ENCODE measurements at places on chromosomes 2 and 18. TPM values are rescaled to one million over a fixed set of nuclear protein-coding genes. Genes with fewer than 3 reads are reported as not detected.

GRCh38 chr2:239499726-239500573 is 99.1 kb upstream of the HDAC4 start:
- no peak for DNase-seq

GRCh38 chr2:48469731-48470130 is 60.2 kb upstream of the STON1 start:
- no peak for DNase-seq

- DNase-seq, result no peak
Measured at GRCh38 chr2:64470071-64470470, 16.1 kb downstream of the LGALSL start.

Gene ALPI
- total RNA-seq, result not detected

Gene CPO
- 0.33 TPM for total RNA-seq

DNA sequence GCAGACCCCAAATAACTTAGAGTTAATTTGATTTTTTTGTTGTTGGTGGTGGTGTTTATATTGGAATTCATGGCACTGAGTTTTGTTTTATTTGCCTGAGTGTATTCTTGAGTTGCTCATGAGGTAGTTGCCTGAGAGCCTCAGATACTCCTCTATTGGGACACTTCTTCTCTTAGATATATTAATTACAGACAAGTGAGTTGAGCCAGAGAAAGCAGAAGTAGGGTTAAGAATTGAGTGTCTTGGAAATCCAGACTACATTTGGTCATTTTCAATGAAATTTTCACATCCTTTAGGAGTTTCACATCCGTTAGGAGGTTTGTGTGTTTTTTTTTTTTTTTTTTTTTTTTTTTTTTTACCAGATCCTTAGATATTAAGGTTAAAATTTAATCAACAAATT is 29.0 kb downstream of the FMNL2 start:
- no peak for DNase-seq

- DNase-seq, result no peak
Measured at GRCh38 chr2:226427538-226428307, 371.9 kb downstream of the IRS1 start.

Gene PTPRN
- 8.0 TPM for total RNA-seq

GRCh38 chr2:190123956-190124355 is 61.4 kb upstream of the MSTN start:
- DNase-seq, result no peak

Gene ELOA2
- not detected for total RNA-seq

- no peak for DNase-seq
Measured at GRCh38 chr18:77098029-77098428, 34.6 kb downstream of the MBP start.

- no peak for DNase-seq
Measured at GRCh38 chr2:30872797-30873196, 65.6 kb upstream of the CAPN13 start.

Gene TANC1
- total RNA-seq, result 62.7 TPM

DNA sequence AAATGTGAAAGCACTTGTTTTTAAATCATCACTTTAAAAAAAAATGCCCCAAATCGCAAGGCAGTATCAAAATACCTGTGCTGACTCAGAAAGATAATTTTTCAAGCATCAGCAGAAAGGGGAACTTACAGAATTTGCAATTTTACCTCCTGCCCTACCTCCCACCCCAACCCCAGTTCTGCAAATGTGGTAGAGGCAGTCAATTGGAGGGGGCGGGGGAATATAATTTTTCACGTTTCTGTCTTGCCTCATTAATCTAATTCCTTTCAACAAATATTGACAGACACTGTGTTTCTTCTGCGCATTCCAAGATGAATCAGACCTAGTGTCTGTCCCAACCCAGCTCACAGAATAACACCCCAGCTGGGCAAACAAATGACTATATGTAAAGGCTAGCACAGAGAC is 76.8 kb downstream of the ALPK2 start:
- DNase-seq, result no peak

GRCh38 chr2:208092093-208092832 is 32.1 kb downstream of the CRYGD start:
- DNase-seq, result no peak

Gene DSG1
- total RNA-seq, result not detected

DNA sequence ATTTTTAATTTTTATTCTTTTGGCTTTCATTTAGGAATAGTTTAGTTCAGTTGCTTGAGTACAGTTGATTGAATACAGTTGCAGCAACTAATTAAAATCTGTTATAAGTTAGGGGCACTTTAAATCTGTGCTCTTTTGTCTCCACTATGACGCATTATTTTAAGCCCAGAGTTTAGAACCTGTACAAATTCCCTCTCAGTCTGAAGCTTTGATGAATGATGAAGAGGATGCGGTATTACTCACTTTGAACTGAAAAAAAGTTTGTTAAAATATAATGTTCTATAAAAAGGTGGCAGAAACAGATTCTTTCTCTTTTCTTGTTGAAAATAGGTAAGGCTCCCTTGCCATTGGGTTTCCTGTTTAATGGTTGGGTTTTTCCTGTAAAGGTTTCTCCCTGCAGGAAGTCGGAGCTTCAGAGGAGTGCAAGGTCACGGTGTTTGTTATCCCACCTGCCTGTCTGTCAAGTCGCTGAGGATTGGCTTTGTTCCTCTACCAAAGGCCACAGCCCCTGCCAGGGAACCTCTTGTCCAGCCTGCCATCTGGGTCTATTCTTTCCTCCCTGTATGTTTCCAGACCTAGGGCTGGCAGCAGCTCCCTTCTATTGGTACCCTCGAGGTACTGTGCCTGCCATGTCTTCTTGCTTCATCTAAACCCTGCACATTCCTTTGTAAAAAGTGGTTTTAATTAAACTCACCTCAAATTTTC is 43.8 kb upstream of the FN1 start:
- DNase-seq, result no peak

GRCh38 chr2:104781151-104781550 is 72.8 kb upstream of the POU3F3 start:
- DNase-seq, result no peak

Measured in sigmoid colon (tissue), 7 donors.